ENCODE measurements at places on chromosomes 1 and 21.

- DNase-seq, result no peak
Observed at GRCh38 chr1:228021355-228022030, 14.7 kb downstream of the WNT3A start.

GRCh38 chr1:208595745-208596144 lies 351.6 kb upstream of the PLXNA2 start:
- DNase-seq, result no peak

GRCh38 chr1:188170411-188170810 lies 1341.7 kb downstream of the PLA2G4A start:
- DNase-seq, result no peak

GRCh38 chr1:14538335-14538734 lies 60.1 kb upstream of the KAZN start:
- DNase-seq, result no peak

DNA sequence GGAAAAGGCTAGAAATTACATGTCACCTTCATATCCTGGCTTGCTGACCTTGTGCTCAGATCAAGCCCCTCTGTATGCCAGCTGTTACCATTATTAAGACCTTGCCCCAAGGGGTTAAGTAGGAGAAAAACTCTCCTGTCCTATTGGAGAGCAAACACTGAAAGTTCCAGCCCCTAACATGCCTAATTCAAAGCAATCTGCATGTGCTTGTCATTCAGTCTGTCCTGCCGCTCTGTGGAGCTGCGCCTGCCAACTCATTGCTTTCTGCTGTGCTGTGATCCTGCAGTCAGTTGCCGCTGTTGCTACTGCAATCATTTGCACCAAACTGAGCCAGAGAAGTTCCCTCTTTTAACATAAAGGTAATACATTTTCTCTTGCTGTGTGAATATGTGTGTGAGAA lies 113.4 kb downstream of the DISP1 start:
- DNase-seq, result no peak

GRCh38 chr21:14712121-14712715 lies 166.1 kb upstream of the SAMSN1 start:
- DNase-seq, result no peak

DNA sequence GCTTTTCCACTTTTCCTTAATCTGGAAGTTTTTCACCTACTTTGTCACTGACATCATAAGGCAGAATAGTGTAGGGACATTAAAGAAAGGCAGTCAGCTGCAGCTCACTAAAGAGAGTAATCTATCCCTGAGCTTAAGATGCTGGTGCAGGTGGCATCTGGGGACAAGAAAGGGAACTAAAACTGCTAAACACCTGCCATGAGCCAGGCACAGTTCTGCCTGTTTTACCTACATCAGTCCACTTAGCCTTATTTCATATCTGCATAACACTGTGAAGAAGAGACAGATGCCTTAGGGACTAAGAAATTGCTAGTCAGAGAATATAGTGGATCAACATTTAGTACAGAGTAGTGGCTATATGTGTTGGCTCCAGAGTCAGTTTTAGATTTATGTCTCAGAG lies 88.1 kb downstream of the GPATCH2 start:
- no peak for DNase-seq

GRCh38 chr1:176102768-176103350 lies 104.2 kb downstream of the COP1 start:
- DNase-seq, result no peak

DNA sequence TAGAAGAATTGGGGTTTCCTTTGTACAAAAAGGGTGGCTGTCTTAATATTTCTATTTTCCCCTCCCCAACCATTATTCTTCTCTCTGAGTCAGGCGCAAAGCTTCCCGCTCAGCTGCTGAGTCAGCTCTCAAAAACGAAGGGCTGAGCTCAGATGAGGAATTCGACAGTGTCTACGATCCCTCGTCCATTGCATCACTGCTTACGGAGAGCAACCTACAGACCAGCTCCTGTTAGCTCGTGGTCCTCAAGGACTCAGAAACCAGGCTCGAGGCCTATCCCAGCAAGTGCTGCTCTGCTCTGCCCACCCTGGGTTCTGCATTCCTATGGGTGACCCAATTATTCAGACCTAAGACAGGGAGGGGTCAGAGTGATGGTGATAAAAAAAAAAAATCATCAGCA lies 3.0 kb upstream of the TUFT1 start:
- DNase-seq, result no peak

- DNase-seq, result no peak
Observed at GRCh38 chr1:2135941-2136340, 58.6 kb downstream of the FAAP20 start.

DNA sequence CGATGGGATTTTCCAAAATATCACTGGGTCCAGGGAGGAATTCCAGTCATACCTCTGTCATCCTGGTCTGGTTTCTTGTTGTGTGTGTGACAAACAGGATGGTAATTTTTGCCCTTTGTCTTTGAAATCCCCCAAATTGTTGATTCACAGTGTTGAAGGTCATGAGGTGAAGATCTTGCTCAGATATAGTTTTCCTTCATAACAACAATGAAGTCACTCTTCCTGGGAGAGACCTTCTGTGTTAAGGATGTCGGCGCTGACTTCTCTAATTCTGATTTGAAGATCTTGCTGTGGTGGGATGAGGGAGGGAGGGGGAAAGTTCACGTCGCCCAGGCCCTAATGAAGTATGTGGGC lies 32.2 kb upstream of the MPZL1 start:
- DNase-seq, result no peak

DNA sequence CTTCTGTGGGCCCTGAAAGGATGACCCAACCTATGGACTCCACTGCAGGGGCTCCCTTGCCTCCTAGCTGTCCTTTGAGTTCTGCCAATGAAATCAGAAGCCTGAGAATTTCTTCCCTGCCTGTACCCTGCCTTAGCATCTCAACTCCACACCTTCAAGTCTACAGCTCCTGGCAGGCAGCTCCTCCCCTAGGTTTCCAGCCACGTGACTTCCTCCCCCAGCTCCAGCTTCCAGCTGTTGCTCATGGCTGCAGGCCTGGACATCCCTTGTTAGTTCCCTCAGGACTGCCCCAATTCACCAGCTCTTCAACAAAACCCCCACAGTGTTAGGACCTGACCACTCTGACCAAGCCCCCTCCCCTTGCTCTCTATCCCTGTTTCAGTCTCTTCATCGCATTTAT lies 2.4 kb downstream of the RCAN1 start:
- no peak for DNase-seq

DNA sequence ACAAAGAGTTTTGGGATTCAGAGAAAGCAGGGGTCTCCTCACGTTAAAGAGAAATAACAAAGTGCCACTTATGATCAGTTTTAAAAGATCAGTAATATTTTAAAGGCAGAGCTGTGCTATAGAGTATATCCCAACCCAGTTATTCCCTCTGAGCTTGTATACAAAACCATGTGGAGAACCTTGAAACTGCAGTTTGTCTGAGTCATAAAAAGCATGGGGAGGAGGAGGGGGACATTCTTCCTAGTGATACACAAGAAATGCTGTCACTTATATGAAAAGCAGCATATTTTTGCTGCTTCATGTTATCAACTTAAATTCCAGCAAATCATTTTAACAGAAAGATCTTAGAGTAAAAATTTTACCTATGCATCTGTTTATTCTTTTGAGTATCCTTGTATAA lies 244.5 kb downstream of the GPR52 start:
- DNase-seq, result no peak

GRCh38 chr1:31101147-31101502 lies 35.6 kb upstream of the PUM1 start:
- DNase-seq, result no peak

GRCh38 chr1:52707927-52708655 lies 9.9 kb upstream of the COA7 start:
- no peak for DNase-seq

DNA sequence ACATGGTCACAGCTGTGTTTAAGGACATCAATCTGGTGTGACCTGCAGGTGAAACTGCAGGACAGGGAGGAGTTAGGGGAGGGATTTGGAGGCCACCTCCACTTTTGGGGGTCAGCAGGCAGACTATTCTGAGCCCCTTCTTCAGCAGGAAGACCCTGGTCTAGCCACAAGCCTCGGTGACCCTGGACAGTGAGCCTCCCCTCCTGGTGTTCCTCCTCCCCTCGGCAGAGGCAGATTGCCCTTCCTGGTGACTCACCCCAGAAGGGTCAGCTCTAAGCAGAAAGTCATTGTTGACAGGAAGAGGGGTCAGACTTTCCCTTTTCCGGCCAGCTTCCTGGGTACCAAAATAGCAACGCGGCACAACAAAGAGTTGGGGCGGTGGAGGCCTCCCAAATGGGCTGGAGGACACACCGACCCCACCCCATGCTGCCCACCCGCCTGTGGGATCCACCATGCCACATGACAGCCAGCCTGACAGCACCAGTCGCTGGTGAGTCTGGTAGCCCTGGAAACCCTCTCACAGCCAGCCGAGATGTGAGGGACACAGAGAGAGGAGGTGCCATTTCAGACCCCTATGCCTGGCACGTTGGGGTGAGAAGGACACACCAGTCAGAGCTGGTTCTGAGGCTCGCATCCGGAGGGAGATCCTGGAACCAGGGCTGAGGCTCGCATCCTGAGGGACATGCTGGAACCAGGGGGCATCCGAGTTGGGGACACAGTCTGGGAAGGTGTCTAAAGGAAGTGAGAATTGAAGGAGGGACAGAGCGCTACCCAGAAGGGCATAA lies 14.7 kb upstream of the CSF1 start:
- DNase-seq, result peak; percentile 25

DNA sequence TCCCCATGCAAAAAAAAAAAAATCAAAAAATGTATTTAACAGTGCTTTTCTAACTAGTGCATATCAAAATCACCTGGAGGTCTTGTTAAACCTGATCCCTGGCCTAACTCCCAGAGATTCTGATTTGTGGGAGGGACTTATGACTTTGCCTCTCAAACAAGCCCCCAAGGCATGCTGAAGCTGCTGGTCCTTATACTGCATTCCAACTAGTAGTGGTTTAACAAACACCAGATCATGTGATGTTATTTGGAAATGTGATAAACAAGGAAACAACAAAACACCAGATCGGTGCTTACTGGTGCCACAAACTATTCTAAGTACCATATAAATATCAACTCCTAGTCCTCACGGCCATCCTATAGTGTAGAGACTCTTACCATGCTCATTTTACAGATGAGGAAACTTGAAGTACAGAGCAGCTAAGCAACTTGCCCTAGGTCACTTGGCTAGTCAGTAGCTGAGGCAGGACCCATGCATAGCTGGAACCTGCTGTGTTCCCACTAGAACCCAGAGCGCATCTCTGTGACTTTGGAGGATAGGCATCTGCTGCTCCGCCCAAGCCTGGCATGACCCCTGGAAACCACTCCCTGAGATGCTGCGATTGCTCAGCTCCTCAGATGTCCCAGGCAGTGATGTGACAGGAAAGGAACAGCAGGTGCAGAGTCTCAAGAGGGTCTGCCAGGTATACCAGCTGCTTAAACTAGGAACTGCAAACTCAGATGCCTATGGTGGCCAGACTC lies 38.1 kb downstream of the SOX13 start:
- DNase-seq, result no peak

DNA sequence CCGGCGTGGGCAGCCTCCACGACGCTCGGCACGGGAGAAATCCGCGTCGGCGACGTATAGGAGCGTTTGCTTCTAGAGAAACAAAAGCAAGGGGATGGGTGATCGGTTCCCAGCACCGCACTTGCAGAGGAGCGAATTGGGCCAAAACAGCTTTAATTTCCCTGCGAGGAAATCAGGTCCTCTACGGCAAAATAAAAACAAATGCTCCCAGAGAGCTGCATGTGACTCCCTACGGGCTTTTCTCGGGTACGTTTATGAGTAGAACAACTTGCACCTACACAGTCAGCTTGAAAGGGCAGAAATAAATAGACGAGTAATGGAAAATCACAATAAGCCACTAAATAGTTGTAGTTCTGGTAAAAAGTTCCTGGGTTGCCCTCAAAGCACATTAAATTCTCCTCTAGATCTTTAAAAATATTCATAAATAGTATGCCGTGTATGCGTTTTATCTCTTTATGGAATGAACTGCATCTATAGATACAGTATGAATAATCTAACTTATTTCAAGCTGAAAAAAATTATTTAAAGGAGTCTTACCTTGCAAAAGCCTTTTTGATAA lies 1.2 kb downstream of the NHLH2 start:
- no peak for DNase-seq

Data from CD4-positive, alpha-beta T cell treated with Interleukin-17A for 1 hour (primary cell).